Mesothelial cell of epicardium (in vitro differentiated cells): ENCODE measurements at places on chromosomes 4 and X.

DNA sequence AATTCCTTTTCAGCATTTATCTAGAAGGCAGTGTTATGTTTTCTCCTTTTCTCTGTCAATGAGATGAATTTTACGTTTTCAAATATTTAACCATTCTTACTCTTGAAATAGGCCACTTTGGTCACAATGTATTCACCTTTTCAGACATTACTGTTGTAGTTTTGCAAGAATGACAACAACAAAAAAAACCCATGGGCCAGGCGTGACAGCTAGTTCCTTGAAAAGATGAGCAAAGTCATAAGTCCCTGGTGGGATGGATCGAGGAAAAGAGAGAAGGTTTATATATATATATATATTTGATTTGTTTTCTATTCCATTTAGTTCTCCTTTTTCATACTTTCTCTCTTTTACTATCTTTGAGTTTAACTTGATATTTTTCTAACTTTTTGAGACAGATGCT lies 38.1 kb upstream of the ACSL1 start:
- no peak for DNase-seq

DNA sequence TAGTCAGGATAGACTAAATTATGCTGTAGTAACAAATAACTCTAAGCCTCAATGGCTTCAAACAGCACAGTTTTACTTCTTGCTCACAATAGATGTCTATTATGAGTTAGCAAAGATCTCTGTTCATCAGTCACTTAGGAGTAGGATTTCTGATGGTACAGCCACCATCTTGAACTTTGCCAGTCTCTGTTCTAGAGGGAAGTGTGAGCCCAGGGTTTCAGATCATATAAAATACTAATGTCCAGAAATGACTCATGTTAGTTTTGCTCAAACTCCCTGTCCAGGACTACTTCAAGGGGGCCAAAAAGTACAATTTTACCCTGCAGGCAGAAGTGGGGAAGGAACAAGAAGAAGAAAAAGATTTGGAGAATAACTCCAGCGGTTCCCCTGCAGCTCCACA lies 77.1 kb upstream of the LSM6 start:
- no peak for DNase-seq

- DNase-seq = no peak
Observed at GRCh38 chr4:45776146-45776545, 347.7 kb downstream of the GABRG1 start.

DNA sequence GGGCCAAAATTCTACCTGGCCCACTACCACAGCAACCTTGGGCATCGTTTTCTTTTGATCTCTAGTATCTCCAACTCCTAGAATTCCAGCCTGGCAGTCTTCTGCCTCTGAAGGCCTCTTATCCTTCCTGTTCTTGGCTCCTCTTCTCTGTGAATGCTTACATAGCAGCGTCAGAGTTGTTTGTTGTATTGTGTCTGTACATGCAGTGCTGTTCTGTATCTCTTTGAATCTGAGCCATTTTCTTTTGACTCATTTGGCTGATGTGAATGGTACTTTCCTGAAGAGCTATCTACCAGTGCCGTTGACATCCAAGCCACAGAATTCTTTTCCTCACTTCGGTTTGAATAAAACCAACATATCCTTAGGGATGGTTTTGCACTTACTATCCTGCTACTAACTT lies 79.2 kb downstream of the TMEM164 start:
- no peak for DNase-seq

DNA sequence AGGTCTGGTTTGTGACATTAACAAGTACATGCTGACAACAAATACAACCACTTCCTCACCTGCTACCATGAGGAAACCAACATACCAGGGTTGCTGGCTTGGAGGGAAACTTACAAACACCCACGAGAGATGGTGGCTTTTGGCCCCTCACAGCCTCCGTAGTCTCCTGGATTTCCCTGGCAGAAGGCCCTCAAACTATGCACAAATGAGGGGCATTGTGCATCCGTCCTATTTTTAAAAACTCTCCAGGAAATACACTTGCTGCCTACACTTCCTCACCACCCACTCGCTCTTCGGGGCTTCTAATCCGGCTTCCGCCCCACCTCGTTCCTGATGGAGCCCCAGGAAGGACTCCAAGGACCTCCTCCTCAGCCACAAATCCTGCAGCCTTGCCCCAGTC lies 355.0 kb upstream of the GATB start:
- DNase-seq = no peak

DNA sequence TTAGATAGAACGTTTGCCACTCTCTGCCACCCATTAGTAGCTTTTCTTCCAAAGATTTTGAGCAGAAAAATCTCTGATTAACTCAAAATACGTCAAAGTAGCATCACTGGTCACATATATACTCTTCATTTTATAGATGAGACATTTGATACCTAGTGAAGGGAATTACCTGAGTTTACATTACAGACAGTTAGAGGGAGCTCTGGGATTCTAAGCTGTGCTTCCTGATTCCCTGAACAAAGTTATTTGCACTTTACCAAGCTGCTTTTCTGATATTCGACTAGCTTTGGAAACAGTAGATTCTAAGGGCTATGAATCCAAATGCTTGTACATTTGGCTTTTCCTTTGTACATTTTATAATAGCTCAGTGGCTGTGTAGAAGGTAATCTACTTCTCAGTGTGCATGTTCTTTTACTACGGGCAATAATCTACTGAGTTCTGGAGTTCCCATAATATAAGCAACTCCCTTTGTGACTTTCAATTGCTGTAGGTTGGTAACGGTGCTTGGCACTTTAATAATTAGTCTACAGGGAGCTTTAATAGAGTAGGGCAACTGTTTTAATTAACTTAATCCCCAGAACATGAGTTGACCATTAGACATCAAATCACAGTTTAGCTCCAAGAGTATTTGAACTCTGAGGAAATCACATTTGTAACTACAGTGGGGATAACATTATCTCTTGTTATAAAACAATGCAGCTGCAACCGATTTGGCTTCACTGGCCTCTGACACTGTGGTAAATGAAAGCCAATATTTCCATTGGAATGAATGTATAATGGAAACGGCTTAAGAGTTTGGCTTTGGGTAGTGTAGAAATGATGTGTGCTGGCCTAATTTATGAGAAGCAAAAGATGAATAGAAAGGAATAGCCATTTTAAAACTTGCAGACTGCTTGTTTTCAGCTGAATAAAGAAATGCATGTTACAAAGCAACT lies 1602.4 kb downstream of the STIM2 start:
- no peak for DNase-seq

- DNase-seq = no peak
Observed at GRCh38 chr4:140312100-140312499, 61.3 kb upstream of the SCOC start.

DNA sequence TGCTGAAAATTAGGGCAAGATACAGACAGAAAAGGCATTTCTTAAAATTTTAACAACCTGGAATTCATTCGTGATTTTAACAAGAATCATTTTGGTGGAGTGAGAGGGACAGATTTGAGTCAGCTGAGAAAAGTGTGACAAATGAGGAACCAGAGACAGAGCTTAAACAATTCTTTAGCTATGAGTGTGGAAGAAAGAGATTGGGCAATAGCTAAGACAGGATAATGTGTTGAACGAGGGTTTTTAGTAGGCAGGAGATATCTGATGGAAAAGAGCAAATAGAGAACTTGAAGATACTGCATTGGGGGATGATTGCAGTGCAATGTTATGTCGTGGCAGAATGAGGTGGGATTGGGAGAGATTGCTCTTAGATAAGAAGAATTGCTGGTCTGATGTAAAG lies 164.2 kb upstream of the SPRY1 start:
- DNase-seq = no peak

- no peak for DNase-seq
Observed at GRCh38 chrX:39749728-39750127, 348.0 kb downstream of the BCOR start.

- DNase-seq = no peak
Observed at GRCh38 chr4:126071346-126072333, 756.9 kb downstream of the FAT4 start.

DNA sequence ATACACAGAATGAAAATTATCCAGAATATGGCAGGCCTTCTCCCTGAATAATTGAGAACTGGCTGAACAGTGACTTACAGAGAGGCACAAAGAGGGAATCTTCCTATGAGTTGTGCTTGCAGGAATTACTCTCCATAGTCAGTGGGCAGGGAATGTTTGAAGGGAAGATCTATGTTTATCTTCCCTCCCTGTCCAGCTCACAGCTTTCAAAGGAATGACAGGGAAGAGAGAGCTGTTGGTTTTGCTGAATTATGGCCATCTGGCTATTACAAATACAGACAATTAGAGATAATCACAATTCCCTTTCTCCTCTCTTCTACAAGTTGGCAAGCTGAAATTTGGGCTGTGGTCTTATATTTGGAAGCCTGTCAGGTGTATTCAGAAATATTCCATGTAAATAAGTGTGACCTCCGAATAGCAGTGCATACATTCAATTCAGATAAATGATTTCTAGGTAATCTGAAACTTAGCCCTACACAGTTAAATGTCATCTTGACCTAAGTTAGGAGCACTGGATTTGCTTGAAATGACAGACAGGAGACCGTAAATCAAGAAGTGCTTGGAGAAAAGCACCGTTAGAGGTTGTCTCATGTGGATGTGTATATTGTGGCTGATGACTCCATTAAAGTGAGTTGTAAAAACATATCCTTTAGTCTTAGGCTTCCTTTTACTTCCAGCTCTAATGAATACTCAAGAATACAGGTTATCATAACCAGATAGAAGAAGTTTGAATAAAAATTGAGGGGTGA lies 136.8 kb downstream of the C4orf33 start:
- no peak for DNase-seq

DNA sequence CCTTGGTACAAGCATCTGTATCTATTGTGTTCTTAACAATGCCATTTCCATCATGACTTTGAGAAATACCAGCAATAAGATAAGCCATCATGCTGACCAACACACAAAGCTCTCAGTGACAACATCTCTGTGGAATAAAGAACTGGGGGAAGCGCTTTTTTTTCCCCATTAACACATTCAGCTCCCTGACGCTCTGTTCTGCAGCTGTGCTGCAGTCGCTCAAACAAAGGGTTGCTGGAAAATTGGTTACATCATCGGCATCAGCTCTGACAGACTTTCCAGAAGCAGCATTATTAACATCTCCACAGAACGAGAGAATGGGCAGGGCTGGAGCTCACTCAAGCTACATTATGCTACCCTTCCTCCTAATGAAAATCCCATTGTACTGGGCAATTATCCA lies 39.9 kb downstream of the DCX start:
- no peak for DNase-seq

- no peak for DNase-seq
Observed at GRCh38 chr4:152159773-152160172, 376.1 kb downstream of the FBXW7 start.

- DNase-seq = no peak
Observed at GRCh38 chr4:182578402-182578801, 335.2 kb downstream of the TENM3 start.

DNA sequence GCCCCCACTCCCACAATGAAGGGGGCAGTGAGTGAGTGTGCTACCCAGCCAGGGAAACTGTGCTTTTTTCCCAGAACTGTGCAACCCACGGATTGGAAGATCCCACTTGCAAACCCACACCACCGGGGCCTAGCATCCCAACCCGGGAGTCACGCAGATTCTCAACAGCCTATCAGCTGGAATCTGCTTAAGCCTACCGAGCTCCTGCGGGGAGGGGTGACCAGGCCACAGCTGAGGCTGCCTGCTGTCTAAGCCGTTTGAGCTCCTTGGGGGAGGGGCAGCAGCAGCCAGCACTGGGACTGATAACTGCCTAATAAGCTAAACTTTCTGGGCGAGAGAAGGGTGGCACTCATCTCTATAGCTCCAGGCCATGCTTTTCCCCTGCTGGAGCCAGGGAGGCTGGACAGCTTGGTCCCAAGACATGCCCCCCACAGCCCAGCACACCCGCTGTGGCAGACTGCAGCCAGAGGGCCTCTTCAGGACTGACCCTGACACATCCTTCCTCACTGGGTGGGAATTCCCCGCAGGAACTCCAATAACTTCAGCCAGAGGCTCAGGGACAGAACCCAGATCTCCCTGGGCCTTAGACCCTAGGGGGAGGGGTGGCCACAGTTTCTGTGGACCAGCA lies 161.3 kb upstream of the MAGEB18 start:
- DNase-seq = no peak

DNA sequence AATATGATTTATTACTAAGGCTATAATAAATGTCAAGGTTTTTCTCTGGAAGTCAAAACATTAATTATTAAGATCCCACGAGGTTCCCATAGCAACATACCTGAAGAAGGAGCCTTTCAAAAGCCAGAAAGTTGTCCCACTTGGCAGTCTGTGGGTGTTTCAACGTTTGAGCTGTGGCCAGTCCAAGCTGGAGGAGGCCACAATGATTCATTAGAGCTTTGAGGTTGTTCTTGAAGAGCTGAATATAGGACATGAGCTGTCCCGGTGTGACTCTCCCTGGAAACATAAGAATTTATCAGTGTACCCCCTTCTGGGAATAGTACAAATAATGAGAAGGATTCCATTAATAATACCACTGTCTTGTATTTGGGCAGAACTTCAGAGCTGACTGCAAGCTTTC lies 92.1 kb downstream of the SCFD2 start:
- no peak for DNase-seq

GRCh38 chr4:6939761-6940743 lies 30.4 kb downstream of the TBC1D14 start:
- no peak for DNase-seq

GRCh38 chr4:175562542-175562941 lies 249.5 kb downstream of the GPM6A start:
- DNase-seq = no peak

DNA sequence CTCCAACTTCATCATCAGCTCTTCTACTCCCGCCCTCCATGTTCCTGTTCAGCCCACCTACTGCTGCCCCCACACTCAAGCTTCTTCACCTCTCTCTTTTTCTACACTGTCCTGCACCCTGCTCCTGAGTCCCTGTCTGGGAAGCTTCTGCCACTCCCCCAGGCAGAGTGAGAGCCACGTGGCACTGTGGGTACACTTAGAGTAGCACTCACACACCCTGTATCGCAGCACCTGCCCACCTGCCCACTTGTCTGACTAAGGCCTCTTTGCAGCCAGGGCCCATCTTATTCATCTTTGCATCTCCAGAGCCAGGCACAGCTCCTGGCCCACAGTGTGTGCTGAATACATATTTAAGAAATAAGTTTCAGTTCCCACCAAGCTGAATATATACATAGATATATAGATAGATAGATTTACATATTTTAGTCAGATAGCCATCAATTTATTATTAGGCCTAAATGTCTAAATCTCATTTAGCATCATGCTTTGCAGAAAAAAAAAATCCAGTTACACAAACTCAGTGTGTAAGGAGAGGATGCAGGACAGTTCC lies 24.9 kb downstream of the CCDC149 start:
- no peak for DNase-seq

- DNase-seq = no peak
Observed at GRCh38 chr4:23260511-23260910, 567.8 kb downstream of the GBA3 start.

- no peak for DNase-seq
Observed at GRCh38 chr4:122707497-122707896, 25.0 kb upstream of the BBS12 start.

DNA sequence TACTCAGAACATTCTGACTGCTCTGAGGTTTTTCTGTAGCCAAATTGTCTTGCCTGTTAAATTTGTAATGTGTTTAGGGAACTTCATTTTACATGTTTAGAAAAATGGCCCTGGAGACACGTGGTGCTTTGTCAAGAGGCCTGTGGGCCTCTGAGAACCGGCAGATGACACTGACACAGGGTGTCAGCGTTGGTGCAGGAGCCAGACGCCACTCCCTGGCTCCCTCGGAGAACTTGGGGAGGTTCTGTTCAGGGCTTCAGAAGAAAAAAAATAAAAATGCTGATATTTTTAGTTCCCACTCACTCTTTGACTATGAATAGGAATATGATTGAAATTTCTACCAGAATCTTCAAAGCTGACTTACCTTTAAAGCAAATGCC lies 190.9 kb upstream of the GATB start:
- no peak for DNase-seq

- DNase-seq = no peak
Observed at GRCh38 chr4:5045097-5045496, 6.2 kb upstream of the STK32B start.
